ENCODE measurements at places on chromosomes 4 and X.

DNA sequence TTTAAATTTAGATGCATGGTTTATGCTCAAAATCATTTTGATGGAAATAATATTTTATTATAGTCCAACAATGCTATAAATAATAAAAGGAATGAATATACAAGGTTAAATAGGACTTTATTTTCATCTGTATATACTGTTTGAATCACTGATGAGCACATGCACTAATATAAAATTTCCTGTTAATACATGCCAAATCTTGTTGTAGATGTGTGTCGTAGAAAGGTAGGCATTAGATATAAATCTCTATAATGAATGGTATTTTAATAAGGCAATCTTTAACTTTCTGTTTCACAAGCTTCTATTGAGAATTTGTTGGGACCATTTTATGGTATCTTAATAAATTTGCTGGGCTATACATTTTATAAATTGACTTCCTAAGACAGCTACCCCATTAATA lies 868.8 kb downstream of the CCSER1 start:
- DNase-seq = no peak

GRCh38 chr4:110184140-110184790 lies 14.2 kb downstream of the ELOVL6 start:
- DNase-seq = no peak

DNA sequence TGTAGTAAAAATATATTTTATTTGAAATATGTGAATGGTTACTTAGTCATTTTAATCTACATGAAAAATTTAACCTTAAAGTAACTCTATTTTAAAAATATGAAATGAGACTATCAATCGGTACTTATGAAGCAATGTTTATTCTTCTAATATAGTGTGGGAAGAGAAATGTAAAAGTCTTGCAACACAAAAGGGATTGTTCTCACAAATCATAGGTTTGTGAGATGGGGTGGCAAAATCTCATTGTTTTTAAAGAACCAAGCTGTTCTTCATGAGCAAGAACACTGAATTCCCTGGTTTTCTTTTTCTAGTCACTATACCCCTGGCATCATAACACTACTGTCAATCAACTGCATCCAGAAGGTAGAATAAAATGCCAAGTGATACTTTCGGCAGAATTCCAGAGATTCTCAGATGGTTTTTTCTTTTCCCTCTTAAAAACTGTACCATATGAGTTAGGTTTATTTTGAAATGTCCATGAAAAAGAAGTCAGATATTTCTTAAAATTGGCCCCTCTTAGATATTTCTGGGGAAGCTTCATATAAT lies 52.2 kb downstream of the SNCA start:
- no peak for DNase-seq

DNA sequence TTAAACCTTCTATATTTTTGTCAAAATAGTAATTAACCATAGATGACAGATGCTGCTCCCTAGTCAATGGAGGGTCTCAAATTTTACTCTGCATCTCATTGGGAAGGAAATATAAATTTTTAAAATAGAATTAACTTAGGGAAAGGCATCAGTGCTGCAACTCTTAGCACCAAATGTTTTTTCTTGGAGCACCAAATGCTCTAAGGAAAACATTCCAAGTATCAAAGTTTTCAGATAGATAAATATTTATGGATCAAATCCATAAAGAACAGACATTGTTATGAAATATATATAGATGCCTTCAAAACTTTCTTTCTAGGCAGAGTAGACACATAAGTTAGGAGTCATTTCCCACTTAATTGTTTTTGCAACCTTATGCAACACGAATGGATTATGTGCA lies 168.7 kb downstream of the ANTXR2 start:
- DNase-seq = no peak
